Fibroblast of the conjunctiva (primary cell): ENCODE measurements at places on chromosomes 3 and 15.

- DNase-seq, result no peak
These were observed 244.7 kb upstream of the TBL1XR1 start for GRCh38 chr3:177441813-177442646.

DNA sequence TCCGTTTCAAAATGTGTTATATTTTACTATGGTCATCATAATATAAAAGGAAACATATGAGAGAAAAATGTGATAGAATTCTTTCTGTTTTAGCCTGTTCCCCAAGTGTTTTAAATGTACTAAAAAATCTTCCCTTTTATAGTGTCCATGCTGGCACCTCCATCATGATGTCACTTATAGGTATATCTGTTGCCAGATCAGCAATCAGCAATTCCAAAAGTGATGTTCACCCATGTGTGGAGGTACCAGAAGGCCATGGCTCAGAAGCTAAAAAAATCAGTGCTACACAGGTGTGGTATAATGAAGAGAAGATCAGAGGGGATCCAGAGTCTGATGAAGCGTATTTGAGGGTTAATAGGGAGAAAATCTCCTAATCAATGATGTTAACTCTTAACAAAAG lies 1.1 kb upstream of the GPR15 start:
- DNase-seq, result no peak

- DNase-seq, result no peak
These were observed 124.9 kb downstream of the MITF start for GRCh38 chr3:69864141-69864540.

DNA sequence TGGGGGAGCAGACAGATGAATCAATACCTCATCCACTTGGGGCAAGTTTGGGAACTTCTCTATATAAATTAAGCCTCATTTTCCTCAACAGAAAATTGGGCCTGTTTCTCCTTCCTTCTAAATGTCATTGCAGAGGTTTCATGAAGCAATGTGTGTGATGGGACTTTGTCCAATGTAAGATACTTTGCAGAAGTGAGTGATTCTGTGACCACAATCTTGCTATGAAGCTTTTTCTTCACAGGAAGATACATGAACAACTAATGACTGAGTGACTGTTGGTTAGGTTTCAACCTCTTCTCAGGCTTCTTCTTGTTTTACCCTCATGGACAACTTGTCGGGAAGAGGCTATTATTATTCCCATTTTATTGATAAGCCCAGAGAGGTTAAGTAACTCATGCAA lies 11.0 kb downstream of the TMEM45A start:
- no peak for DNase-seq

- no peak for DNase-seq
These were observed 8.2 kb upstream of the MAP4 start for GRCh38 chr3:48024401-48024800.

DNA sequence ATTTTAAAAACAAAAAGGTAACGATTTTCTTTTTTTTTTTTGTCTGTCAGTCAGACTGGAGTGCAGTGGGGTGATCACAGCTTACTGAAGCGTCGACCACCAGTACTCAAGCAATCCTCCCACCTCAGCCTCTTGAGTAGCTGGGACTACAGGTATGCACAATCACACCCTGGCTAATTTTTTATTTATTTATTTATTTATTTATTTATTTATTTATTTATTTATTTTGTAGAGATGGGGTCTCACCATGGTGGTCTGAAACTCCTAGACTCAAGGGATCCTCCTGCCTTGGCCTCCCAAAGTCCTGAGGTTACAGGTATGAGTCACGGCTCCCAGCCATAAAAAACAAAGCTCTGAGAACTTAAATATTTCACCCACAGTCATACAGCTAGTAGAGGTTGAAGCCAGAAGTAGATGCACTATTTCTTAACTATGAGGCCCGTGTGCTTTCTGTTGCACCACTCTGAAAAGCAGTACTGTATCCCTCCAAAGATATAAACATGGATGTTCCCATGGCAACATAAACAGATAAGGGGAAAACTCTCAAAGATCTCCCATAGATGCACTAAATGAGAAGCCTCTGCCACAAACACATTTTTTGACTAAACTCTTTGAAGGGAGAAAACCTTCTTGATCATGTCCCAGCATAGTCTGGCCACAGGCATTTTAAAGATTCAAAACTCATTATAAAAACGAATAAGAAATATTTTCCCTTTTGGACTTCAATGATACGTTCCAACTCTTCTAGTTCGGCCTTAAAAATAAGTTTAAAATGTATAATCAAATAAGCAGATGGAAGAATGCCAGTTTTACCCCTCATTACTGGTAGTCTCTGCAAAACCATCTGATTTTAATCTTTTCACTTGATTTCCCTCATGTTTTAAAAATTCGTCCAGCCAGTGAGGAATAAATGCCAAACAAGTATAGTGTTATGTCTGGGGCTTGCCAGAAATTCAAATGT lies 162.3 kb upstream of the ARHGEF26 start:
- peak; percentile 8 for DNase-seq

DNA sequence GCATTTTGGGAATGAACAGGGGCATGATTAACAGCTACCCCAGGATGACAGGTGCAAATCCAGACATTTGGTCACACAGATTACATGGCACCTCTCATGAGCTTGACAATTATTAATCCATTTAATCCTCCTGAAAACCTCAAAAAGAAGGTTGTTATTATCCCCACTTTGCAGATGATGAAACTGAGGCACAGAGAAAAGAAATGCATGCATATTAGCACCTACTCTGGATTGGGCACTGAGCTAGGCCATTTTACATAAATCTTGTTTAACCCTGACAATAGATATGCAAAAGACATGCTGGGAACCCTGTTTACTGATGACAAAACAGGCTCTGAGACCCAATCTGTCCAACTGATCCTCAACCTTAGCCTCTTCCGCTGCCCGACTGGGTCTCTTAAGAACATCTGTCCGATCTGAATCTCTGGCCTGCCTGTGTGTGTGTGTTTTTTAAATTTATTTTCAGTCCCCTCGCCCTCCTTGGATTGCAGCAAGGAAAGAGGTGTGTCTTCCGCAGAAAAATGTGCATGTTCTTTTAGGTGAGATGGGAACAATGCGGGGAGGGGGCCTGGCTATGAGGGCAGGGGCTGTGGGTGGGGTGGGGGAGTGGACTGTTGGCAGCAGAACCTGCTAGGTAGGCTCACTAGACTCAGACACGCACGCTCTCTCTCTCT lies 162.5 kb downstream of the WNT7A start:
- no peak for DNase-seq

DNA sequence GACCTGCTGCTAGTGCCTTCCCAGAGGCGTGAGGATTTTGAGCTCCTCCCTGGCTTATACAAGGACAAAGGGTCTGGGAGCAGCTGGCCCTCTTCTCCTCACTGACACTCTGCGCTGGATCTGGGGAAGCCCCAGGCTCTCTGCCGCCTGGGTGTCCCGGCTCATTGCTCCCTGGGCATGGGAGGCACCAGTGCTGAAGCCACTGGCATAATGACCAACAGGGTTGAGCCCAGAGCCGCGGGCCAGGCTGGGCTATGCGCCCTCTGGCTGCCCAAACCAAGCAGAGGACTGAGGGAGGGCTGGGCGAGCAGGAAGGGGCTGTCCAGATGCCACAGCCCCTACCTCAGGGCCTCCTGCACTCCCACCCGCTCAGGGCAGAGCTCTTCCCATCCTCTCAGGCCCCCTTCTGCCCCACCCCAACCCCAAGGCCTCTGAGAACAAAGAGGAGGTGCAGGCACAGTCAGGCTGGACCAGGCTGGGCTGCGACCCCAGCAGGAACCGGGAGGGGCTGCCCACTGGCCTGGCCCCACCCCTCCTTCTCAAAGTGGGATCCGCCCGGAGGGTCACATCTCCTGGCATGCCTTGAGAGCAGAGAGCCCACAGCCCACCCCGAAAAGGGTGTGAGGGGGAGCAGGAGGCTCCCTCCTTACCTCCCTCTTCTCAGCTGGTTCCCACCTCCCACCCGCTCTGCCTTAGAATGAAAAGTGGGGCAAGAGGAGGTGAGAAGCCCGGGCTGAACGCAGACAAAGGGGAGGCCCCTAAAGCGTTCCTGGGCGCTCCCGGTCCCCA lies 1.6 kb downstream of the LINGO1 start:
- DNase-seq, result no peak

- DNase-seq, result peak; percentile 67
These were observed 657.5 kb upstream of the NECTIN3 start for GRCh38 chr3:110413807-110414748.

DNA sequence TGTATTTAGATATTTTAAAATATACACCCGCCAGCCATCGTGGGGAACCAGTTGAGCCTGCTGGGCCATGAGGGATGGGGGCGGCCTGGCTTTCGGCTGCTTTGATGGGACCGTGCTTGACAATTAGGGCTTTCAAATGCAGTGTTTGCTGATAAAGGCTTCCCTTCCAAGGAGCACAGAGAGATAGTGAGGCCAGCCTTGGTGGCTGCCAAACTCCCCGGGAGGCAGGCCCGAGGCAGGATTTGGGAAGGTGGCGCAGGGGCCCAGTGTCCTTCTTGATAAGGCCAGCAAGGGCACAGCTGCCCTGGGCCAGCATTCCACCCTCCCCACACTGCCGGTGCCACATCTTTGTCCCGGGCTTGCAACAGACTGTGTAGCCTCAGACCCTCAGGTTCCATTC lies 75.6 kb downstream of the LINGO1 start:
- no peak for DNase-seq

- DNase-seq, result no peak
These were observed 174.5 kb upstream of the LRIG1 start for GRCh38 chr3:66675366-66675765.

DNA sequence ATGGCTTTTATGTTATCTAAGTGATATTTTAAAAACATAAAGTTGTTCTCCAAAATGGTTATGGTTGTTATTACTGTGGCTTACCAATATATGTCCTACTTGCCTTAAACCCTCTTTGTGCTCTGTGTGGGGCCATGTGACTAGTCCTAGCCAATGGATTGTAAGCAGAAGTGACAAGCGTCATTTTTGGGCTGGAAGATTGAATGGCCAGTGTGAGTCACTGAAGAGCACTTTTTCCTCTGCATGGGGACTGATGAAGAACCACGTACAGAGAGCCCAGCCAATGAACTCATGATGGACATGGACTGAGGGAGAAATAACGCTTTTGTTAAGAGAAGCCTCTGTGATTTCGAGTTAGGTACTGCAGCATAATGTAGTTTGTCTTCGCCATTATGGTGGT lies 332.7 kb downstream of the EDEM1 start:
- no peak for DNase-seq

GRCh38 chr3:57078344-57078634 lies 17.8 kb downstream of the SPATA12 start:
- DNase-seq, result peak; percentile 29

- DNase-seq, result no peak
These were observed 258.2 kb downstream of the ADAMTS17 start for GRCh38 chr15:100083572-100083971.

- no peak for DNase-seq
These were observed 147.4 kb downstream of the TJP1 start for GRCh38 chr15:29674661-29675533.

GRCh38 chr3:153158961-153159735 lies 2.9 kb upstream of the RAP2B start:
- no peak for DNase-seq

- no peak for DNase-seq
These were observed 61.4 kb upstream of the ST8SIA2 start for GRCh38 chr15:92332125-92332899.

GRCh38 chr3:32487781-32488473 lies 14.7 kb downstream of the CMTM6 start:
- no peak for DNase-seq

DNA sequence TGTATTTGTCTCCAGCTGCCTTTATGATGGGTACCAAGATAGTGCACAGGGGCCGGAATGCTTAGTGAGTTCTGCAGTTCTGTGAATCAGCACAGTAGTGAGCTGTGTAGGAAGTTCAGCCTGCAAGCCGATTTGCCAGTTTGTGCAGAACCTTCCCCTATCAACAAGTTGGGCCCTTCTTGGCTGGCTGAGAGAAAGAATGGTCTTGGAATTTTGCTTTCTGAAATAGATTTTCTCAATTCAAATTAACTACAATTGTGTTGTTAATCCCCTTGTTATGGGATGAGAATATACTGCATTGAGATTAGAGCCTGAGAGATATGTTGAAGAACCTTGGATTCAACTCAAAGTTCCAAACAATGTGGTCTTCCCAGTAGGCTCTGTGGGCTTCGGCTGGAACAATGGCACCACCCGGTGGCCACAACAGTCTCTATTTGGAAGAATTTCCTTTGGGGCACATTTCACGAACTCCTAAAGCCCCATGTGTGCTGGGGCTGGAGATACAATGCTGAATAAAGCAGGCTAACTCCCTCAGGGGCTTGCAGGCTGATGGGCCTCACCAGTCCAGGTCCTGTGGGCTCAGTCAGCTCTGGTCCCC lies 59.1 kb downstream of the TRIM42 start:
- DNase-seq, result peak; percentile 42
